Activated T-helper 1 cell treated with anti-CD3 and anti-CD28 coated beads, Interleukin-2, amount 50 U/mL, for 16 hours (primary cell): ENCODE measurements at places on chromosomes 7 and 10.
A peak's percentile ranks its signal among the peaks of the same experiment; 100 is the strongest.

DNA sequence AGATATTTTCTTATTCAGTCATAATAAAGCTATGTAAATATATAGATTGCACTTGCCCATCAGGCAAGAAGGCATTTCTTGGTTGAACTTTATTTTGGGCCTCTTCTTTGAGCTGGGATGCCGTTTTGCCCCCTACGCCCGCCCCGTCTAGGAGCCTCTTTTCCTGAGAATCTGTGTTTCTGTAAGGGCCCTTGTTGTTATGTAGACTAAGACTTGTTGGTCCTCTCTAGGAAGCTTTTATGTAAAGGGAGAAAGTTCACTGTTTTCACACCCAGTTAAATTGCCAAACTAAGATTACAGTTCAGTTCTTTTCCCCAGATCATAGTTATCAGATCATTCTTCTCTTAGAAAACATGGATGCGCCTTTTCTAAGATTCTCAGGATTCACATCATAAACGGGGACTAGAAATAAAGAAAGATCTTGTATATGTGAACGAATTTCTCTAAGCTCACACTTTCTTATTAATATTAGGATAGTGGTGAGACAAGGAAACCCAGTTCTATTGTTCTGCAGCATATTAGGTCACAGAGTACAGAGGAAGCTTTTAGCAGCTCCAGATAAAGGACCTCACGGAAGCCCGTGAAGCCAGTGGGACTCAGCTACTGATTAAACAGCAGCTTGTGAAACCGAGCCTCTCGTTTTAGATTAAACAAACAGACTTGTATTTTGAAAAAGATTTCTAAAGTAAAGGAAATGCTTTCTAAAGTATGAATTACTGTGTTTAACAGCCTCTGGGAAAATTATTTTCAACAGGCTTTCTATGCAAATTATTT lies 3.8 kb downstream of the LMTK2 start:
- DNase-seq: no peak

DNA sequence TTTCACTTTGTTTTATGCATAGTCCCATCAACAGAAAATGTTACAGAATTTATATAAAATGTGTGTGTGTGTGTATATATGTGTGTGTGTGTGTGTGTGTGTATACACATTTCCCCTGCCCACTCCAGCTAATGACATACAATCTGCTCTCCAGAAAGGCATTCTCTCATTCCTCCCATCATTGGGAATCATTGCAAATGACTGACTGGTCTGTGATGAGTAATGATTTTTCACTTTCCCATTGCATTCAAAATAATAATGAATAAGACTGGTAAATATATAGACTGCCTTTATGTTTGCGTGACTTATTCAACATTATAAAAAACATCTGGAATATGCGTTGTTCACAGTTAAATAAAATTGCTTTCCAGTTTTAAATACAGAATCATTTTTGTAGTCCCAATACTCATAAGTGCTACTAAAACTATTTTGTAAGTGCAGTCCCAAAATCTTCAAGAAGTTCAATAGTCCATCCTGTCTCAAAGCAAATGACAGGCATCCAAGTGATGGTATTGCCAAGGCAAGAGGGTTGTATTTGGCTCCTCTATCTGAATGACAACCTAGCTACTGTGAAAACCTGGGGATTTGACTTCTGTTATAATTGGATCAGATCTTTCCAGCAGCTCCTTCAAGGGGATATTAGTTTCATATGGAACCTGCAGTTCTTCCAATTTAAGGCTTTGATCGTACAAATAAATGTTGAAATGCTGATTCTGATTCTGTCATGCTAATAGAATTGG lies 150.9 kb downstream of the POLR1F start:
- no peak for DNase-seq

GRCh38 chr7:98555403-98555802 lies 61.7 kb upstream of the NPTX2 start:
- DNase-seq: no peak

DNA sequence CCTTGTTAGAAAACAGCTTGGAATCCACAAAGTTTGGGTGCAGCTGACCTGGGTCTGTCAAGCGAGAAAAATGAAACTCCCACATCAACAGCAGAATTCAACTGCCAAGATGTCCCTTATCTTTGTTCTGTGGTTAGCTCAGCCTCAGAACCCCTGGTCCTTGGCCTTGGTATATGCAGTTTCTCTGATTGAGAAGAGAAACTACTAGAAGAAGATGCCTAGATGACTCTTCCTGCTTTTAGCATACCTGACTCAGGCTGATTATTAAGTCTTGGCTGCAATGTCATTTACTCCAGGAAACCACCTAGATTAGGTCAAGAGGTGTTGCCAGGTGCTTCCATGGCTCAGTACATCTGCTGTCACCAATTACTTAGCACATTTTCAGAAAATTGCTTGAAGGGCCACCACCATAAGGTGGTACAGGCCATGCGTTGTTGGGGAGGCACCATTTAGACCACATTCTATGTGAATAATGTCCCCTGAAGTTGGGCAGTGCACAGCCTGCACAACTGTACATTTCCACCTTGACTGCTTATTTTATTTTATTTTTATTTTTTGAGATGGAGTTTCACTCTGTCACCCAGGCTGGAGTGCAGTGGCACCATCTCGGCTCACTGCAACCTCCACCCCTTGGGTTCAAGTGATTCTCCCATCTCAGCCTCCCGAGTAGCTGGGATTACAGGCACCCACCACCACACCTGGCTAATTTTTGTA lies 59.4 kb upstream of the ZNF438 start:
- DNase-seq: no peak

DNA sequence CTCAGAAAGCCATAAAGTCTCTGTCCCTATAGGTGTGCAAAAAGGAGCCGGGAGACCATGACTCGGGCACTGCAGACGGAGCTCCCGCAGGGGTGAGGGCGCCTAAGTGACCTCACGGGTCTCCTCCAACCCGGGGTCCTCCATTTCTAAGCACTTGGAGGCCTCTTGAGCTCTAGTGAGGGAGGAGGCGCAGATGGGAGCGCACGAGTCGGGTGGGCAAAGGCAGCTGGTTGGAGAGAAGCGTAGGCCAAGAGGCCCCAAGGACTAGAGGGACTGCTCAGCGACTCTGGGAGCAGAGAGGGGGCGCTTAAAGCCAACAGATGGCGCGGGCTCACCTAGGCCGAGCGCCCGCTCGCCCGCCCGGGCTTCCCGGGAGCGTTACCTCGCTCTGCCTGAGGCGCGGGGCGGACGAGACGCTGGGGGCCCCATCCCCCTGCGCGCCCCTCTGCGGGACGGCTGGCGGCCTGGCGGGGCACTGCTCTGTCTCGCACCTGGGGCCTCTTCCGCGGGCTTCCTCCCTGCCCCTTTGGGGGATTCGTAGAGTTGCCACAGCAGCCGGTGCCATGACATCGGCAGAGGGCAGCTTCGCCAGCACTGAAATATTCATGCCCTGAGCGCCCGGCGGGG lies 523 bp upstream of the CDH23 start:
- DNase-seq: peak; percentile 7

DNA sequence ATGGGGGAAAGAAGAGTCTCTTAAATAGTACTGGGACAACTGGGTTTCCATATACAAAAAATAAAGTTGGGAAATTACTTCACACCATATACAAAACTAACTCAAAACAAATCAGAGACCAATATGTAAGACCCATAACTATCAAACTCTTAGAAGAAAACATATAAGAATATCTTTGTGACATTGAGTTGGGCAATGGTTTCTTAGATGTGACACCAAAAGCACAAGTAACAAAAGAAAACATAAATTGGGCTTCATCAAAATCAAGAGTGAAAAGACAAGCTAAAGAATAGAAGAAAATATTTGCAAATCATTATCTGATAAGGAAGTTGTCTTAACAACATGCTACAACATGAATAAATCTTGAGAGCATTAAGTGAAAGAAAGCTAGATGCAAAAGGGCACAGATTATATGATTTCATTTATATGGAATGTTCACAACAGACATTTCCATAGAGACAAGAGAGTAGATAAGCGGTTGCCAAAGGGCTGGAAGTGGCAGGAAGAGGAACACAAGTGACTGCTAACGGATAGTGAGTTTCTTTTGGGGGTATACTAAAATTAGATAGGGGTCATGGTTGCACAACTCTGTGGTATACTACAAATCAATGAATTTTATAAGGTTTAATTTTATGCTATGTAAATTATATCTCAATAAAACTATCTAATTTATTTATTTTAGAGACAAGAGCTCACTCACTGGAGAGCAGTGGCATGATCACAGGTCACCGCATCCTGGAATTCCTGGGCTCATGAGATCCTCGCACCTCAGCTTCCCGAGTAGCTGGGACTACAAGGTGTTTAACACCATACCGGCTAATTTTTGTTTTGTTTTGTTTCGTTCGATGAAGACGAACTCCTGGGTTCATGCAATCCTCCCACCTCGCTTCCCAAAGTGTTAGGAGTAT lies 35.4 kb downstream of the JMJD1C start:
- DNase-seq: no peak

DNA sequence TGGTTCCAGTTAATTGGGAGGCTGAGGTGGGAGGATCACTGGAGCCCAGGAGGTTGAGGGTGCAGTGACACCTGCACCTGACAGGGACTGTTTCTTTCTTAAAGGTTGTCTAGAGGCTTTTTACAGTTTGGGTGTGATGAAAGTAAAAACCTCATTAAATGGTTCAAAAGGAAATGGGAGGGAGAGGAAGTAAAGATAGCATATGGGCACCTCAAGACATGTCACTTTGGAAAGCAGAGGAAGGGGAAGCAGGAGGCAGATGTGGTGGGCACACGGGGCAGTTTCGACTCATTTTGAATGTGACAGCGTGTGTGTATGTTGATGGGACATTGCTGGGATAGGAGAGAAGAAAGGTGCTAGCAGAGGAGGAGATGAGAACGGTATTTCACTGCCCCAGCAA lies 203.1 kb downstream of the MLLT10 start:
- no peak for DNase-seq

DNA sequence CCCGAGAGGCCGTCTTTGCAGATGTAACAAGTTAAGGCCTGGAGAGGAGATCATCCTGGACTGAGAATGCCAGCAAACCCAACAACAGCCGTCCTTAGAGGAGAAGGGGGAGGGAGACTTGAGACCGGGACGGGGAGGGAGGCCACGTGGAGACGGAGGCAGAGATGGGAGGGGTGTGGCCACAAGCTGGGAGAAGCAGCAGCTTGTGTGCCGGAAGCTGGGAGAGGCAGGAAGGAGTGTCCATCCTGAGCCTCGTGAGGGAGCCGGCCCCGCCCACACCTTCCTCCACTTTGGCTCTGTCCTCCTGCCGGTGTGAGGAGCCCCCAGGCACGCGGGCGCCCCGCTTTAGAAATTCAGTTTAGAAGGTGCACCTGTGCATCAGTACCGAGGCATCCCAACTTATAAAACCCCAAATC lies 95.7 kb downstream of the DNAJB6 start:
- DNase-seq: no peak

GRCh38 chr10:69486922-69487730 lies 35.9 kb downstream of the TSPAN15 start:
- DNase-seq: no peak

GRCh38 chr10:42976351-42977031 lies 100.4 kb upstream of the RET start:
- DNase-seq: no peak

GRCh38 chr7:100402241-100402640 lies 26.3 kb downstream of the ZCWPW1 start:
- no peak for DNase-seq

DNA sequence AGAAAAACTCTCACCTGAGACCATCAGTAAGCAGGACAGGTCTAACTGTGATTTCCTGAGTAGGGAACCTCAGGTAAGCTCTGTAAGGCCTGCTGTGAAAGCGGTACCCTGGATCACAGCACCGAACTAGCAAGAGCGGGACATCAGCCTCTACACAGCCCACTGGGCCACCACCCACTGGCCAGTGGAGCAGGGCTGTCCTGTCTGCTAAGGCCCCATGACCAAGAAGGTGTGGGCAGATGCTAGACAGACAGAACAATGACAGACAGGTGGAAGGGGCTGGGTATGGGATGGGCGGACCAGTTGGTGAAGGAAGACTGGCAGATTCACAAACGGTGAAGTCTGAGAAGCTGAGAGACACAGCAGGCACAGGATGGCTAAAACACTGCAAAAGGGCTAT lies 79.4 kb upstream of the DDC start:
- DNase-seq: no peak

GRCh38 chr7:90404777-90405176 lies 1.5 kb downstream of the CLDN12 start:
- no peak for DNase-seq

DNA sequence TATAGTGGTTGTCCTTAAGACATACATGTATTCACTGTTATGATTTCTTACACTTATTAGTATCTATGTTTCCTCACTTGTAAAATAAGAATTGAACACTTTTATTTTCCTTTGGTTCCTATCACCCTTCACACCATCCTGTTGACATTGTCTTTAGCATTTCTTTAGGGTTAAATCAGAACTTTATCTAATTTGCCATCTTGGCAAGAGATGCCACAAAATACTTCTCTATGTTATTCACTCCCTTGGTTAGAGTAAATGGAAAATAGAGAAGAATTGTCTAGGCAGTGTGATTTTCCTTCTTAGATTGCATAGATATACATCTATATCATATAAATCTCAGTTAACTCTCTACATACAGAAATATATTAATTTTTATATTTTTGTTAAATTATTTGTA lies 204.7 kb downstream of the SEMA3D start:
- no peak for DNase-seq

GRCh38 chr10:35959252-35959651 lies 317.2 kb upstream of the FZD8 start:
- DNase-seq: no peak

GRCh38 chr10:126432507-126432906 lies 44.2 kb upstream of the ADAM12 start:
- DNase-seq: no peak

GRCh38 chr10:88540351-88540750 lies 42.8 kb downstream of the RNLS start:
- no peak for DNase-seq

DNA sequence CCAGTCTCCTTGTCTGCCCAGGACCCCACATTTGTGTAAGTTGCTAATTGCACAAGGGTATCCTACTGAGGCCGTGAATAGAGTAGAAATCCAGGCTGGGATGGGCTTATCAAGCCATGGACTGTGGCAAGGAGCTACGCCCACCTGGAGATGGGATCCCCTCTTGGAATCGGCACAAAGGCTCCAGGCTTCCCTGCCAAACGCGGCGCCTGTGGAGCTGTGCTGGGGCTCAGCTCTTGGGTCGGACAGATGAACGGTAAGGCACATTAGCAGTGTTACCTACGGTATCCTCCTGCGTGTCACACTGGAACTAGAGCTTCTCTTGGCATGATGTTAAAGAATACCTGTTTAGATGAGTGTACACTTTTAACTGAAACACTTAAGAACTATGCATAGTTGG lies 196.7 kb downstream of the CELF2 start:
- no peak for DNase-seq

DNA sequence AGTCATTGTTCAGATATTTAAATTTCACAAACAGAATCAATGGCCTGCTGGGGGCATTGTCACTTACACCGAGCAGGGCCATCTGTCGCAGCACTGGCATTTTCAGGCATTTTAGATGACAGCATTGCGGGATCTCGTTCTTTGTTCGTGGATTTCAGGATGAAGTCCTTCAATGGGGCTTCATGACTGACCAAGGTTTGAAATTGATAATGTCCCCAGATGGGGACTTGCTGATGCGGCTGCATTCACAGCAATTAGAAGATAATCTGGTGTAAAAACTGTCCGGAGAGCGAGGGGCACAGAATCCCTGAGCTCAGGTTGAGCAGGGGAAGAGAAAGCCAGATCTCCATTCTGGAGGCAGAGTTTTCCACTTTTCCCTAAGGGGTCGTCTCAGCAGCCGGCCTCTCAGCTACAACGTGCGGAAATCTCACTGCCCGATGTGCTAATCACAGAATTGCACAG lies 1.9 kb upstream of the C7orf33 start:
- DNase-seq: no peak
